ENCODE measurements at places on chromosomes 2 and 18.
A peak's percentile ranks its signal among the peaks of the same experiment; 100 is the strongest.

GRCh38 chr2:69733342-69734034 is 8.4 kb upstream of the ANXA4 start:
- no peak for DNase-seq

DNA sequence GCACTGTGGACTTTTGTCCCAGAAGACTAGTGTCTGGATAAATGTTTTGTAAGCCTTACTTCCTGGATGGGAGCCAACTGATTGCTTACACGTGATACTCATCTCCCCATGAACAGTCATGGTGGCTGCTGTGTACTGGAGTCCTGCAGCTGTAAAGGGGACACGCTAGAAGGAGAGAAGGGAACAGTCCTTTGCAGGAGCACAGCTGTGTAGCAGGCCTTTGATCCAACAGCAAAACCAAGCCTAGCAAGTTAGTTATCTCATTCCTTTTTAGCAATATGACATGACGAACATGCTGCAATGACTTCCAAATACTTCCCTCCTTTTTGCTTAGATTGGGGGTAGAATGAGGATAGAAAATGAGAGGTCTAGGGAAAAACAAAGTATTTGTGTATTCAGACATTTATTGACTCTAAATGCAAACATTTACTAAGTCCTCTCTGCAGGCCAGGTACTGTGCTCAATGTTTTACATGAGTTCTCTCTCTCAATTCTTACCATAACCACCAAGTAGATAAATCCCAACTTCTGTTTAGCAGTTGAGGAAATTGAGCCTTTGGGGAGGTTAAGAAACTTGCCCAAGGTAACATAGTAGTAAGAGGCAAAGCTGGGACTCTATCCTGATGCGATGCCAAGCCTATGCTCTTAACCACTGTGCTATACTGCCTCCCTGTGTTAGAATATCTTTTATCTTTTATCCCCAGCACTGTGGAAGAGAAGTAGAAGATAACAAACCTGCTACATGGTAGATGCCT is 55.4 kb upstream of the CD28 start:
- DNase-seq, result peak; percentile 45

- DNase-seq, result no peak
These were observed 480.0 kb downstream of the SLC4A3 start for GRCh38 chr2:220107380-220107791.

- peak; percentile 17 for DNase-seq
These were observed 6.4 kb downstream of the SALL3 start for GRCh38 chr18:78986018-78986481.

DNA sequence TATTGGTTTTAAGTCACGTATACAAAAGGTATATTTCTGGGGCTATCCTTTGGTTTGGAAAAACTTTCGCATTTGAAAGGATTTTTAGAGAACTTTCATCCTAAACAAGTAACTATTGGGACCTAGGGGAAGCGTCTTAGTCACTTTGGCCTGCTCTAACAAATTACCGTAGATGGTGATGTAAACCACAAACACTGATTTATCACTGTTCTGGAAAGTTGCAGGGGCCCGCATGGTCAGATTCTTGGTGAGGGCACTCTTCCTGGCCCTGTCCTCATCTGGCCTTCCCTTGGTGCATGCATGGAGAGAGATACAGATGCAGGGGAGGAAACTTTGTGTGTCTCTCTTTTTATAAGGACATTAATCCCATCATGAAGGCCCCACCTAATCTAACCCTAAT is 49.1 kb upstream of the ANKRD62 start:
- DNase-seq, result no peak

DNA sequence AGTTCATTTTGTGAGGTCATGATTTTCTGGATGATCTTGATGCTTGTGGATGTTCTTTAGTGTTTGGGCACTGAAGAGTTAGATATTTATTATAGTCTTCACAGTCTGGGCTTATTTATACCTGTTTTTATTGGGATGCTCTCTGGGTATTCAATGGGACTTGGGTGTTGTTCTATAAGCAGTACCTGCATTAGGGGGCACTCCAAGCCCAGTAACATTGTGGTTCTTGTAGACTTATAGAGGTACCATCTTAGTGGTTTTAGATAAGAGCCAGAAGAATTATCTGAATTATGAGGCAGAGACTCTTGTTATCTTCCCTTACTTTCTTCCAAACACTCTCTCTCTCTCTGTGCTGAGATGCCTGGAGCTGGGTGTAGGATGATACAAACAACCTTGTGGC is 470.0 kb downstream of the PIK3C3 start:
- DNase-seq, result no peak

DNA sequence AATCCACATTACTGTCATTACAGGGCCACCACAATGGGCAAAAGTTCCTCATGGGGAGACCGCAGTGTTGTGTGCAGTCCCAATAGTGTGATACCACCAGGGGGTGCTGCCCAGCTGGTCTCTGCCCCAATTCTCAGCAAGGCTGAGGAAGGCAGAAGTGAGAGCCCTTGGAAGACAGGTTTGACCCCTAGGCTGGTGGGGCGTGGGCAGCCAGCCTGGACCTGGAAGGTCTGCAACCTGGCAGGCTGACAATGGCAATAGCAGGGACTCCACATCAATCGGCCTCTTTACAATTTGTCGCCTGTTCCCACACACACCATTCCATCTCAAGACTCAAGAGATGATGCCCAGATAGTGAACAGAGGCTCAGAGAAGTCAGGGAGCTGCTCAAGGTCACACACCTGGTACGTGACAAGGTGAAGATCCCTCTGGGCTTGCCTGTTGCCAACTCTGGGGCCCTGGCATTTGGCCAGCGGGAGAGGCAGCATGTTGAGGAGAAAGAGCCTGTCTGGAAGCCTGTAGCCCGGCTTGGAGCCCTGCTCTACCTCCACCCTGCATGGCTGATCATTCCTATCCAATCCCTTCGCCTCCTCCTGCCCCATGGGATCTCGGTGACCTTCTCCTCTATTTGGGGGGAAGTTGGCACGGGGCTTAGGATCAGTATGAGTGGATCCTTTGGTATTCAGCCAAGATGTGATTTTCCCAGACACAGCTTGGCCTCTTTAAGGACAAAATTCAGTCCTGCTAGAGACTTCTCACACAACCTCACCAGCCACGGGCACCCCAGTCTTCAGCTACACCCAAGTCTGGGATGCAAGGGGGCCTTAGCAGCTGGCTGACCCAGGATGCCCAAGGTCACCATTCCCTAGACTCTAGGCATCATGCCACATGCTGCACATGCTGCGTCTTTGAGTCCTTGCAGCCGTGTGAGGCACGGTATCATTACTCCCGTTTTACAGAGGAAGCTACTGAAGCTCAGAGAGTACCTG is 2.9 kb upstream of the ATOH8 start:
- DNase-seq, result peak; percentile 74

- no peak for DNase-seq
These were observed 11.1 kb downstream of the CAPN10 start for GRCh38 chr2:240597419-240598181.

DNA sequence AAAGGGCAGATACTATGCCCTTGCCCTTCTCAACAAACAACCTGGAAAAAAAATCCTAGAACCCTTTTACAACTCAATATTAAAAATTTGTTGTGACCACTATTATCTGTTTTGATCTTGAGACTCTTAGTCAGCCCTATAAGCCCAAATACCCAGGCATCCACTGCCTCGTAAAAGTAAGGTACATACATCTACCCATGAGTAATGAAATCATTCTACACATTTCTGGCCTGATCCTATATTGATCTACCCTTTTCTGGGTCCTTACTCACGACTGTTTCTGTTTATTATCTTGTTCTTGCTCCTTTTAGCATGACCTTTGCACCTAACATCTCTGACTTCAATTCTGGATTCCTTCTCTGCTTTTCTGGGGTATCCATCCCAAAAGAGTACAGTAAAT is 56.8 kb downstream of the SCG2 start:
- DNase-seq, result no peak

All from NAMALWA (cell line).